ENCODE measurements at places on chromosomes 2 and 18.

DNA sequence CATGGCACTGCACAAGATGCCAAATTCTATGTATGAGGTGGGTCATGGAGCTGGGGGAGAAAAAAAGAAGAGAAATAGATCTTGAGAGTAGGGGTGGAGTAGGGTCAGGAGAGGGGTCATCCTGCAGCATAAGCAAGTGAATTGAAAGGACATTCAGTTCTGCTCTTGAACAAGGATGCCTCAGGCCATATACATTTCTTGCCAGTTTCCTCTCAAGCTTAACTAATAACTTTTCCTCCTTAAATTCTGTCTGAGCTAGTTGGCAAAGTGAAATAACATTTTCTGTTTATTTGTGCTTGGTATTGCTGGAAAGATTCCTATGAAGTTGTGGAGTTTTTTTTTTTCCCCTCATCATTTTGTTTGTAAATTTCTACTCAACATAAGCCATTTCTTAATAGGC lies 99.0 kb upstream of the LTBP1 start:
- DNase-seq, result no peak

DNA sequence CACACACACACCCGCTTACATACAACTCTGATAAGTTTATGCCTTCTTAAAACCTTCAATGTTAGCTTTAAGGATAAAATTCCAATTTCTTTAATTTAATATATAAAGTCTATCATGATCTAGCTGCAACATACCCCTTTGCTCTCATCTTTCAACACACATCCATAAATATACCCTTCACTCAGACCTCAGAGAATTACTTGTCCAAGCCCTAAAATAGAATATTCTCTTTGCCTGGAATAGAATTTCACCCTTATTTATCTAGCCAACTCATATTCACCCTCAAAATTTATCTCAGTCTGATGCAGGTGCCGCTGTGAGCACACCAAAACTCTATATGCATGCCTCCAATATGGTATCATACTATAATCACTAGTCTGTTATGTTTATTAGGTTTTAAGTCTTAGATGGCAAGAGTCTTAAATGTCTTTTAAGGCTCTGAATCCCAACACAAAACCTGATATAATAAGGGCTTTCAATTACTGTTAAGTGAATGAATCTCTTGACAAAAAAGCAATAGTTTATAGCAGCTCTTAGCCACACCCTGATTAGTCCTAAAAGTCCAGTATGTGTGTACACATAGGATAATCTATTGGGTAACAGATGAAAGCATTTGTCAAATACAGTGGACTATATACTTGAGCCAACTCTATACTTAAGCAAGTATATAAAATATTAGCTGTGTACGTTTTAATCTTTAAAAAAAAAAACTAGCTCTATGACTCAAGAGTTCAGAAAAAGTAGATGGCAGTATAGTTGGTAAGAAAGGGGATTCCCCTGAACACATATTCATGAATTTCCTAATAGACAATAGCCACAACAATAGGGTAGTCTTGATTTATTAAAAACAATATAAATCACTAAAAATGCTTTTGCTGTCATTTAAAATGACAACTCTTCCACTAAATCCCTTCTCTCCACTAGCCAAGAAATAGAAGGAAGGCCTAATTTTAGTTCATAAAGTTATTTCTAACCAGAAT lies 144.5 kb downstream of the EXOC6B start:
- DNase-seq, result no peak

GRCh38 chr2:202378001-202378400 lies 1.9 kb downstream of the BMPR2 start:
- no peak for DNase-seq

DNA sequence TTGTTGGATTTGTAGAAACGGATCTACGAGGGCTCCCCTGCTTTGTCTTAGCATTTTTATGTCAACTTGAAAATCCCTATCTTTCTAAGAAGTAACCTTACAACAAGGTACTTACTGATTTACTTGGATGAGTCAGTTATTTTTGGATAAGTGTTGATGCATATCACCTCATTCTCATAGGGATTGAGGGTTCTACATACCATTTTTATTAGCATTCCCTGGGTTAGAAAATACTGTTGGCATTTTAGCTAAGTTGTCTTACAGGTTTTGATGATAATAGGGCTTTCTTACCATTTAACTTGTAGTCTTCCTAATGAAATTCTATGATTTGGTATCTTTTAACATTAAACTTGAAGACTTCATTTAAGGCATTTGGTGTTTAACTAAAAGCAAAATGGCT lies 125.2 kb downstream of the UBE2E3 start:
- no peak for DNase-seq

DNA sequence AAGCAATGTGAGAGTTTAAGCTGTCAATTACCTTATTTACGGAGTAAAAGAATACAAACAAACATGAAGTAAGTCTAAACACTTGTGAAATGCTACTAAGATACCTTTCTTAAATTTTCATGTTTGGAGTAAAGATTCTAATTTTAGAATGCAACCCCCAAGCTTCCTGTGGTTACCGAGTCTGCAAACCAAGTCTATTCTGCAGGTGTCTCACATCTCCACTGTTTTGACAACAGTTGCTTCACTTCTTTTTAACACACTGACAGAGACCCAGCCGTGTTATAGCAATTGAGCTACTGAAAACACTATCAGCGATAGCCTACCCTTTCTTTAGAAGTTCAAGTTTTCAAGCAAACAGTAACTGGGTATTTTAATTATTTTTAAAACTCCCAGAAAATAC lies 608.3 kb downstream of the ERBB4 start:
- DNase-seq, result no peak

GRCh38 chr2:62413116-62413663 lies 92.8 kb downstream of the TMEM17 start:
- DNase-seq, result no peak

DNA sequence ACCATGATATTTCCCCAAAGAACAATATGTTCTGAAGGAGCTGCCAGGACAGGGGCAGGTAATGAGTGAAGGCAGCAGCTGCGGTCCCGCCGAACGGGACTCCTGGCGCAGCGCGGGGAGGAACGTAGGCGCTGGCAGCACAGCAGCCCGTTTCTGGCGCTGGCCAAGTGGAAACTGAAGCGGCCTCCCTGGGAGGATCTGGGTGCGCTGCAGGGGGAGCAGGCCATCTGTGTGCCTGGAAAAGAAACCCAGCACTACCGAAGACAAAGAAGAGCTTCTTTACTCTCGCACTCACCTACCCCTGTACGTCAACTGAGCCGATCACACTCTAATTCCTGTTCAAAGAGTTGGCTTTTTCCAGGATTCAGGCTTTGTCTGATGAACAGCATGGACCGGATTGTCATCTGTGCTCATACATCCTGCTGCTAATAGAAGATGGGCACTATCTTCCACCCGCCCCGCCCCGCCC lies 11.8 kb downstream of the G6PC2 start:
- DNase-seq, result no peak

DNA sequence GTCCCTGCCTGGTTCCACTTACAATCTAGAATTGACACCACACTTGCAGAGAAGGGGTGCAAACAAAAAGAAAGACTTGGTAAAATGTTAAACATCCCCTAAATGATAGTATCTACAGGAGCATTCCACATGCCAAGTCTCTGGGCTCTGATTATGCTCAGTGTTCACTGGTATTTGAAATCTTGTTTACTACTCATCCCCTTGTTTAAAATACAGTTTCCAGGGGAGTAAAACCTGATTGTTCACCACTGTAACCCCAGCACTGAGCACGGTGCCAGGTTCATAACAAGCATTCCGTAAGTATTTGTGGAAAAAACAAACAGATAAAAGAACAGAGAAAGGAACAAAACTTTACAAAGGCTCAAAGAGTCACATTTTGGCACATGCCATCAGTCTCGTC lies 11.7 kb downstream of the EPB41L3 start:
- DNase-seq, result no peak

DNA sequence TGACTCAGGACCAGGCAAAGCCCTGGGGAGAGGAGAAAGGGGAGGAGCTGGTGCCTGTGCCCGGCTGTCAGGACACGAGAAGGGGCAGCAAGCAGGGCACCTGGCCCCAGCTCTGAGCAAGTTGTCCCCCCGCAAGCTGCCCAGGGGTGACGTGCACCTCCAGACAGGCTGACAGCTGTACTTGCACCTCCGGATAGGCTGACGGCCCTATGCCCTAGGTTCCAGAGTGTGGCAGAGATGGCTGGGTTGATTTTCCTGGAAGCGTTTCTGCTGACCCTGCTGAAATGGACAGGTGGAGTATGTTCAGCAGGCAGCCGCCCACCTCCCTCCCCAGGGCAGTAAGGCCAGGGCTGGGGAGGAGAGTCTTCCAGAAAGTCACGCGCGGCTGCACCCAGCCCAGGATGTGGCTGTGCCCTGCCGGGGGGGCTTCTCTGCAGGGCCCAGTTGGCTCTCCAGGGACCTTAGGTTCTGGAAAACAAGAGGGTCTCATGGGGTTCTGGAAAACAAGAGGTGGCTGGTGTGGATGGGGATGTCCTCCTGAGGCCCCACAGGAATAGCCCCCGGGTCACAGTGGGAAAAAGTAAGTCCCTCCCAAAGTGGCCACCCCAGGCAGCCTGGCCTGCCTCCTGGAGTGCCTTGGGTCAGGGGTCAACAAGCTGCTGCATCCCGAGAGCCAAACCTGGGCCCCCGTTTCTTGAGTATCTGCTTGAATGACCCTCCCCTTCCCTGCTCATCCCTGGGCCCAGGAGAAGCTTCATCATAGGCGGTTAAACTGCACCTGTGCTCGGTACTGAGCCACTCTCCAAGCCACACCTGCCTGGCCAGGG lies 71.4 kb upstream of the OTOS start:
- no peak for DNase-seq

DNA sequence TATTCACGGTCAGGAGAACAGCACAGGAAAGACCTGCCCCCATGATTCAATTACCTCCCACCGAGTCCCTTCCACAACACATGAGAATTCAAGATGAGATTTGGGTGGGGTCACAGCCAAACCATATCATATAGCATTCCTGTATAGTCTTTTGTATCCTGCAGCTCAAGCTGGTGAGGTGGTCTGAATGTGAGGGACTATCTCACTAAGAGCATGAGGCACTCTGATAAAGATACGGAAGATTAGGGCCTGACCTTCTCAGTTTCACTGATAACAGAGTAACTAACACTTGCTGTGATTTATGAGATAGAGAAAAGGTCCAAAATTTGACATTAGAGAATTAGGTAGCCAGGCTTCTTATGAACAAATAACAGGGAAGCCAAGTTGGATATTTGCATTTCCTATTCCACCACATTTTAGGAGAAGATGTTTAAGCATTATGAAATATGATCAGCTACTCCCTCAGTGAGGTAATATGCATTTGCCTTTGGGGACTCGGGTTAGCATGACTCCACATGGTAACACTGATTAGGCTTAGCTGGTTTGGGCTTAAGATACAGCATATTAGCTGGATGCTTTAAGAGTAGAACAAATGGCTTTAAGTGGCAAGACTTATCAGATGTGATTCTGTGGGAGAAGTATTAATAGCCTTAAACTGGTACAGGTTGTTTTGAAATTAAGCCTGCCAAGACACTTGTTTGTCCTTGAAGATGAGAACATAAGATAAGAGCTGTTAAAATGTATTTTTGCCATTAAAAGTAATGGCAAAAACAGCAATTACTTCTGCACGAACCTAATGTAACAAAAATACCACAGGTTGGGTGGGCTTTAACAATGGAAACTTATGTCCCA lies 106.9 kb upstream of the MSTN start:
- DNase-seq, result no peak

DNA sequence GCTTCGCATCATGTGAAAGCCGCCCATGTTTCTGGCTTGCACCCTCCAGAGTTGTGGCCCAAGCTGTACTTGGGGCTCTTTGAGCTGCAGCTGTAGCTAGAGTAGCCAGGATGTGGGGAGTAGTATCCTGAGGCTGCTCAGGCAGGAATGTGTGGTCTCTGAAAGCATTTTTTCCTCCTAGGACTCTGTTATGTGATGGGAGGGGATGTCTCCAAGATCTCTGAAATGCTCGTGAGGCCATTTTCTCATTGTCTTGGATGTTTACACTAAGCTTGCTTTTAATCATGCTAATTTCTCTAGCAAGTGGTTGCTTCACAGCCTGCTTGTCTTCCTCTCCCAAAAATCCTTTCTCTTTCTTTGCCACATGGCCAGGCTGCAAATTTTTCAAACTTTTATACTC lies 687.6 kb downstream of the DCDC2C start:
- DNase-seq, result no peak

DNA sequence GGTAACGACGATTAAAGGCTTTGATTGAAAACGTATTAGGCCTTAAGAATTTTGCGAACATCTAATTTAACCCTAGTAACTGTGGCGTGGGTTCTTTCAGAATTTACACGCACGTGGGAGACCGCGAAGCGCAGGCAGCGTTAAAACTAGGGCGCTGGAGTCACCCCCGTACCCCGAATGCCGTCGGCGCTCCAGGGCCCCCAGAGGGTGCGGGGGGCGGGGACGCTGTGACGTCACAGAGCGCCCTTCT lies 673 bp upstream of the SMCHD1 start:
- no peak for DNase-seq

GRCh38 chr2:75480971-75481836 lies 79.5 kb downstream of the EVA1A start:
- no peak for DNase-seq

DNA sequence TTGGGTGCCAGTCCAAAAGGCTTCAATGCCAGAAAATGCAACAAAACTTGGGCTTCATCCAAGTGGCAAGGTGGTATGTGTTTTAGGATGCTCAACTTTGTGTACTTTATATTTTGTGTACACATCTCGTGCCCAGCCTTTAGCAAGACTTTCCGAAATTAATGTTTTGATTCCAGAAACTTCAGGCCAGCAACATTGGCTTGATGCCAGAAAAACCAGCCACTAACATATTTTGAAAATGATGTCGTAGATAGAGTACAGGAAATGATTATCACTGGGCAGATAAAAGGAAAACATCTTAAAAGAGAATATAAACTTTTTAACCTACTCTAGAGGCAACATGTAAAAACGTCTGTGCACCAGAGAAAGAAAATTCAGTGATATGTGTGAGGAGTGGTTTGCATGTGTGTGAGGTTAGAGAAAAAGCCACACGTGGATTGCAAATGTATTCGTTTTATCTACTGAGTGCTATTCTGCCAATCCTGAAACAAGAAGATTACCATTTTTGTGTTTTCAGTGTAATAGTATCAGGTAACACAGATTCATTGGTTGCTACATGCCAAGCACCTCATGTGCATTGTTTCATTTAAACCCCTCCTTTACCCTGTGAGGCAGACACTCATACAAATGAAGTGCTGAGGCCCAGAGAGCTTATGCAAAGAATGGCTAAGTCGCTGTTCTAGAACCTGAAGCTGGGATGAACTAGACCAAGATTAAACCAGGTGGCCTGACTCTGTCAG lies 264.8 kb downstream of the C1D start:
- no peak for DNase-seq

- DNase-seq, result no peak
Observed at GRCh38 chr2:120594856-120595685, 140.6 kb upstream of the GLI2 start.

- no peak for DNase-seq
Observed at GRCh38 chr2:218796691-218797090, 14.7 kb downstream of the CYP27A1 start.

- DNase-seq, result no peak
Observed at GRCh38 chr2:79612999-79613398, 100.1 kb downstream of the CTNNA2 start.

GRCh38 chr2:40148334-40148733 lies 303.6 kb downstream of the SLC8A1 start:
- DNase-seq, result no peak

Data from epithelial cell of proximal tubule (primary cell).